A549 (cell line): ENCODE measurements at places on chromosomes 6 and 20. TPM values are rescaled to one million over a fixed set of nuclear protein-coding genes. Genes with fewer than 3 reads are reported as not detected.

Gene HLA-B
- 9.0 to 10.0 TPM (median 9.9 TPM) in 3 replicates for polyA plus RNA-seq

DNA sequence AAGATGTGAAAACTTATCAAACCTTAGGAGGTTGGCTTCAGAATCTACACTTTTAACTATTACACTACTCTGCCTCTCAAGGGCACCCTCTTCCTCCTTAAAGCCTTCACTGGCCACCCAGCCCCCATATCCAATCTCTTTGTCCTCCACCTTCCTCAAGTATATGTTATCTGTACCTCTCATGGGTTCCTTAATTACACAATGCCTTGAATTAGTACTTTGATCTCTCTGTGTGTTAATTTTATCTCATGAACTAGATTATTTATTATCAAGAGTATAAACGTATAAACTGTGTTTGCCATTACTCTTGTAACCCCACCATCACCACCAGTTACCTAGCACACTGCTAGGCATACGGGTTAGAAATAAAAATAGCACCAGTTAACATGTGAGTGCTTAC, 83.3 kb downstream of the NCR2 start:
- no peak for DNase-seq

Gene PROKR2
- not detected in 3 replicates for polyA plus RNA-seq

GRCh38 chr20:1434571-1435336, 31.9 kb downstream of the NSFL1C start:
- DNase-seq = no peak

Gene CLDN20
- not detected in 3 replicates for polyA plus RNA-seq

GRCh38 chr20:51093240-51093763, 70.4 kb upstream of the KCNG1 start:
- DNase-seq = no peak

Gene OPRM1
- polyA plus RNA-seq = not detected in 3 replicates

GRCh38 chr6:32837651-32838113, 857 bp downstream of the TAP2 start:
- no peak for DNase-seq

Gene SAMD3
- not detected in 3 replicates for polyA plus RNA-seq

DNA sequence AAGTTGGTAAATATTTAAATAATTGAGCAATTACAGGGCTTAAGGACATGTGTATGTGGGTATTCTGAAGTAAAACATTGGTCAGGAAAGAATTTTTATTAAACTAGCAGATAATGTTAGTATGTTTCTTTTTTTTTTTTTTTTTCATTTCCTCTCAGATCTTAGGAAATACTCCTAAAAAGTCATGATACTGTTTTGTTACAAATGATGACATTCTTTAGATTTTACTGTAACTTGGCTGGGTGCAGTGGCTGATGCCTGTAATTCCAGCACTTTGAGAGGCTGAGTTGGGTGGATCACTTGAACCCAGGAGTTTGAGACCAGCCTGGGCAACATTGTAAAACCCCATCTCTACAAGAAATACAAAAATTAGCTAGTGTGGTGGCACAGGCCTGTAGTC, 41.5 kb downstream of the CDC40 start:
- DNase-seq = no peak

- no peak for DNase-seq
Measured at GRCh38 chr6:8268606-8269005, 166.3 kb upstream of the EEF1E1 start.

Gene NOP56
- 658 to 761 TPM (median 681 TPM) in 3 replicates for polyA plus RNA-seq

GRCh38 chr20:61972636-61973508, 92.8 kb downstream of the TAF4 start:
- no peak for DNase-seq

- DNase-seq = no peak
Measured at GRCh38 chr20:61426352-61426751, 174.3 kb downstream of the CDH4 start.

- no peak for DNase-seq
Measured at GRCh38 chr6:133854364-133855275, 34.3 kb upstream of the TCF21 start.

Gene HLA-DRB1
- polyA plus RNA-seq = not detected in 3 replicates

GRCh38 chr6:70164556-70164955, 138.3 kb downstream of the COL9A1 start:
- DNase-seq = no peak

DNA sequence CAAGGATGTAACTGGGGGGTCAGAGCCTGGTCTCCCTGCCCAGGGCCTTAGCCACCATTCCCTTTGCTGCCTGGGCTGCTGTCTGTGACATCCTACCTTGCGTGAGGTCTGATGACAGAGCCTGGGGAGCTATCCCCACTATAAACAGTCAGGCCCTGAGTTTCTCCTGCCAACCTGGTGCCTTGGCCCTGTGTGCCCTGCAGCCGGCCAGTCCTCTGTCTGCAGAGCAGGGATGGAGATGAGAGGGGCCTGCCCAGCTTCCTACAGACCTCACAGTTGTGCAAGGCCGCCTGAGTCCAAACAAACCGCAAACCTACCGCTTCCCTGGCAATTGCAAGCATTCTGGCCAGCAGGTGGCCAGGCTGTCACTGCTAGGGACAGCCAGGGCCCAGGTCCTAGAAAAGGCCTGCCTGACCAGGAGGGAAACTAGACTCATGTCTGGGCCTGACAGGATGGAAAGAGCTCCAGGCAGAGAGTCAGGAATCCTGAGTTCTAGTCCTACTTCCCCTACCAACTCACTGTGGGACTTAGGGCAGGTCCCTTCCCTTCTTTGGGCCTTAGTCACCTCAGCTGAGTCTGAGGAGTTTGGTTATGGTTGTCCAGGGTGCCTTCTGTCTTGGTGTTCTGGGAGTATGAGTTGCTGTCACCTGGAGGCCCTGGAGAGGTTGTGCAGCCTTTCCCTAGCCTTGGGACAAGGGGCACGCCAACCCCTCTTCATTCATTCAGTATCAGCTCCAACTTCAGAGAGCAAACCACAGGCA, 86.2 kb downstream of the VEGFA start:
- DNase-seq = peak; percentile 45

DNA sequence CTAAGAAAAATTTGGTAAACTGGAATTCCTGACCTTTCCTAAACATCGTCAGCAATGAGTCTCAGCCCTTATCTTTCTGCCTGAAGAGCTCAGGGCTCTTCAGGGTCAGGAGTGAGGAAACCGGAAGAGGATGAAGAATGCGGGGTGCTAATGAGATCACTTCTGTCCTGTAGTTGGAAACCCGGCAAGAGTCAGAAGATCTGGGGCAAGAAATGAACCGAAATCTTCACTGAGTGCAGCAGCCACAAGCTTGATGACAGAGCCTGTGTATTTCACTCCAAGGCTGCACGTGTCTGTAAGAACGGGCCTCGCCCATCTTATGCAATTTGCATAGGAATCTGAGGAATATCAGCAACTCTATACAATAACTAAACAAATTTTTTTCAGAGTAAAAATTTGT, 60.4 kb upstream of the QKI start:
- no peak for DNase-seq

Gene CSTF1
- 37.1 to 40.9 TPM (median 37.6 TPM) in 3 replicates for polyA plus RNA-seq

DNA sequence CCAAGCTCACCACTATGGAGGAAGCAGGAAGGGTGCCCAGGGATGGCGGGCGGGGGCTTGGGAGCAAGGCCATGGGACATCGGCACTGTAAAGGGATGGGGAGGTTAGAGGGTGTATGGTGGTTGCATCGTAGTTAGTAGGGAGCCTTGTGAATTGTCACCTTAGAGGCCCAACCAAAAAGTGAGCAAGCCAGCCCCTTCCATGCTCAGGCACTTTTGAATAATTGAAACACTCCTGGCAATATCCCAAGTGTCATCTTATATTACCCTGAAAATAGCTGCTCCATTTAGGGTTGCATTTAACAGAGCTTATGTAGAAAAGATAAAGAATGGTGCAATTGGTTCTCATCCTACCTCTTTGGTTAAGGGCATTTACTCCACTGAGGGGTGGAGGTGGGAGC, 169.2 kb downstream of the SAMD5 start:
- DNase-seq = no peak

DNA sequence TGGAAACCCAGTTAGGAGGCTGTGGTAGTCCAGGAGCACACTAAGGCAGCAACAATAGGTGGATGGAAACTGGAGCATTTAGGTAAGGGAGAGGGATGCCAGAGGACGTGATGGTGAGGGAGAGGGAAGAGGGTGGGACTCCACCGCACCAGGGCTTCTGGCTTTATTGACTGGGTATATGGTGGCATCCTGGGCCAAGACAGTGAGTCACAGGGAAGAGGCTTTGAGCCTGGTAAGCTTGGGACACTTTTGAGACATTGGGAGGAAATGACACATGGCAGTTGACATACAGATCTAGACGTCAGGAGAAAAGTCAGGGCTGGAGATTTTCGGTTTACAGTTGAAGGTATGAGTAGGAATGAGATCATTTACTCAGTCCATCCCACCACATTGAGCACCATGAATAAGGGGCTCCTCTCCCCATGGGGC, 14.9 kb downstream of the NT5E start:
- DNase-seq = peak; percentile 36

Gene LAMA2
- 0.21 to 0.58 TPM (median 0.37 TPM) in 3 replicates for polyA plus RNA-seq

DNA sequence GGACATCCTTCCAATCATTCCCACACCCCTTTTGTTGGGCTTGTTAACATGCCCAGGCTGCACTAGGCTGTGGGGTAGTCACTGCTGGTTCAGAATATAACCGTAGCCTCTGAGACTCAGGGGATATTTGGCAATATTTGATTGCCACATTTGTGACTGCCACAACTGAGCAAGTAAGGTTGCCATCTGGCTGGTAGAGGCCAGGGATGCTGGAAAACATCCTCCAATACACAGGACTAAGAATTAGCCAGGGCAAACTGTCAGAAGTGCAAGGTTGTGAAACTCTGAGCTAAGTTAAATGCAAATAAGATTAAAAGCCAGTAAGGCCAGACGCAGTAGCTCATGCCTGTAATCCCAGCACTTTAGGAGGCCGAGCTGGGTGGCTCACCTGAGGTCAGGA, 112.0 kb downstream of the ZMYND8 start:
- no peak for DNase-seq

DNA sequence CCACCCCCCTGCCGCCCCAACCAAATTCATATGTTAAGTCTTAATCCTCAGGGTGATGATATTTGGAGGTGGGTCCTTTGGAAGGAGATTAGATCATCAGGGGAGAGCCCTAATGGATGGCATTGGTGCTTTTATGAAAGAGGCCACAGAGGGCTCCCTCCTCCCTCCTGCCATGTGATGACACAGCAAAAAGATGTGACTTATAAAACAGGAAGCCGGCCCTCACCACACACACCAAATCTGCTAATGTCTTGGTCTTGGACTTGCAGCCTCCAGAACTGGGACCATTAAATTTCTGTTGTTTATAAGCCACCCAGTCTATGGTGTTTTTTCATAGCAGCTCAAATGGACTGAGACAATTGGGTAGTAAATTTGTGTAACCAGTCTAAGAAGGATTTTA, 176.3 kb downstream of the ADGRG6 start:
- no peak for DNase-seq
